ENCODE measurements at places on chromosomes 1 and 21.

DNA sequence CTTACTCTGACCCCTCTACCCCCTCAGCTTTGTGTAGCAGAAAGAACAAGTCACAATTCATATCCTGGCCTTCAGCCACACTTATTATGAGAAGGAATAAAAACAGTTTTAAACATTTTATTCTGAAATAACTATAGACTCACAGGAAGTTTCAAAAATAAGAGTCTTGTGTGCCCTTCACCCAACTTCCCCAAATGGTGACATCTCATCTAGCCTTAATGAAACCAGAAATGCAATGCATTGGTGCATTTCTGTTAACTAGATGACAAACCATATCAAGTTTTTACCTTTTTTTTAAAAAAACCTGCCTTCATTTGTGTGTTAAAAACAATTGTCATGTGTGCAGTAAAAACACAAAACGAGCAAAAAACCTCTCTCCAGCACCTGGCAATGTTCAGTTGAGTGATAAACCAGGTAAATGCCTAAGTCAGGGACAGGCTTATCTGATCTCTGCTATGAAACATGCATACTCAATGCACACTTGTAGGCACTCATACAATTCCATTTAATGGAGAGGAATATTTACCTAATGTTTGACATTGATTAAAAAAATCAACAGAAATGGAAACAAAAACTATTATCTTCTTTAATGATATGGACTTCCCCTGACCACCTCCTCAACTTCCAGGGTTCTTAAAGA, 51.5 kb downstream of the SH3BGR start:
- DNase-seq, result no peak

DNA sequence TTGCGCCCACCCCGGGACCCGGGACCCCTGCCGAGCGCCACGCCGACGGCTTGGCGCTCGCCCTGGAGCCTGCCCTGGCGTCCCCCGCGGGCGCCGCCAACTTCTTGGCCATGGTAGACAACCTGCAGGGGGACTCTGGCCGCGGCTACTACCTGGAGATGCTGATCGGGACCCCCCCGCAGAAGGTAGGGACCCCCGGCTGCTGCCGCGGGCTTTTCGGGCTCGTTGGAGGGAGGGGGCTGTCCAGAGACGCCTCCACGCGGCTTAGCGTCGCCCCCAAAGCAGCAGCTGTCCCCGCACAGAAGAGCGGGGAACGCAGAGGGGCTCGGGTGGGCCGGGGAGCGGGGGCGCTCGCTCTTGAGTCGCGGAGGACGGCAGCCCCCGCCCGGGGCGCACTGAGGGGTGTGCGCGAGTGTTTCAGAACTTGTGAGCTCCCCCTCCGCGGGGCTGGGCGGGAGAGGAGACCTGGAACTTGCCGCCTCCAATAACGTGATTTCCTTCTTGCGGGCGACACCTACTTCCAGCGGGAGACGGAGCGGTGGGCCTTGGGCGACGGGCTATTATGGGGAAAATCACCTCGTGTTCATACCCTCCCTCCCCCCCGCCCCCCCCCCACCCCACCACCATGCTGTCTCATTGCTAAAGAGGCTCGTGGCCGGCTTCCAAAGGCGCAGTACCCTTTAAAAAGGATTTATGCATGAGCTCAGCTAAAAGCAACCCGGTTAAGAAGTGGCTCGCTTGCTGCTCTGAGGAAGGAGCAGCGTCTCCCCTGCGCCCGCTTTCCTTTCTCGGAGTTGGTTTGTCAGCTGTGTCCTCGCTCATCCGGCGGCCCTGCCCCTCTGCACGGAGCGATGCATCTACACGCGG, 664 bp downstream of the BACE2 start:
- DNase-seq, result no peak

GRCh38 chr1:111802110-111802509, 46.4 kb downstream of the DDX20 start:
- no peak for DNase-seq

DNA sequence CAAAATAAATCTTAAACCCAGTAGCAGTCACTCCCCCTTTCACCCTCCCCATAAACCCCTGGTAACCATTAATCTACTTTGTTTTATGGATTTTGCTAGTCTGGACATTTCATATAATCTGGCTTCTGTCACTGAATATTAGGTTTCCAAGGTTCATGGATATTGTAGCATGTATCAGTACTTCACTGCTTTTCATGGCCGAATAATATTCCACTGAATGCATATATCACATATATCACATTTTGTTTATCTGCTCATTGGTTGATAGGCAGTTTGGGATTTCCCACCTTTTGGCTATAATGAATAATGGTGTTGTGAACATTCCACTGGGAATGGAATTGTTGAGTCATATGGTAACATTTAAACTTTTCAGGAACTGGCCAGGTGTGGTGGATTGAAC, 4.6 kb upstream of the WDR4 start:
- no peak for DNase-seq

GRCh38 chr1:26372039-26372438, 511 bp downstream of the ZNF683 start:
- DNase-seq, result no peak

- no peak for DNase-seq
Observed at GRCh38 chr1:24119489-24119858, 7.5 kb upstream of the MYOM3 start.

DNA sequence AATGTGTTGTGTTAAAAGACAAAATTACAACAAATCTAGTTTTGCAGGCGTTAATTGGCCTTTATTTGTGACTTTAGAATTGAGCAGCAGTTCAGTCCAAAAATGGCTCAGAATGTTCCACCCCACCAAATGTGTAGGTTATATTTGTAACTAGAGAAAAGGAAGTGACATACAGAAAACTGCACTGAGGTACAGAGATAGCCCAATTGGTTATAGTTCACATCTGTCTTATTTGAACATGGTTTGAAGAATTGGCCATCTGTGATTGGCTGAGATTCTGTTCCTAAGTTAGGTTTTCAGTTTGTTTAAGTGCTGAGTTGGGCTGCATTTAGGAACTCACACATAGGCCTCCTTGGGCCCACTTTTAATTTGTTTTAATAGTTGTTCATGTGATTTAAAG, 12.0 kb upstream of the FMO2 start:
- no peak for DNase-seq

DNA sequence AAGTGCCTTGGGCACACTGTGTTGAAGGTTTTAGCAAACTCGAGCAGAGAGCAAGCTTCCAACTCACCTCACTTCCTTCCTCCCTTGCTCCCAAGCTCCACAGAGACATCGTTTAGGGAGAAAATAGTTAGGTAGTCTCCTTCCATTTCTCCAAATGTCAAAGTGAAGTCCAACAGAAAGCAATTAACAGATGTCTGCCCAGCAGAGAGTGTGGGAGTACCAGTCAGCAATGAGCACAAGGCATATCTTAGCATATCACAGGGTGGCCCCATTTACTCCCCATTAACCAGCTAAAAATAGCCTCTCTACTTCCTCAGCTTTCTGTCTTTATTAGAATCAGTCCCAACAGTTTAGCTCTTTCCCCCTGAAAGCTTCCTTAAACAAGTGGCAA, 334.2 kb upstream of the CAMK1G start:
- DNase-seq, result no peak

DNA sequence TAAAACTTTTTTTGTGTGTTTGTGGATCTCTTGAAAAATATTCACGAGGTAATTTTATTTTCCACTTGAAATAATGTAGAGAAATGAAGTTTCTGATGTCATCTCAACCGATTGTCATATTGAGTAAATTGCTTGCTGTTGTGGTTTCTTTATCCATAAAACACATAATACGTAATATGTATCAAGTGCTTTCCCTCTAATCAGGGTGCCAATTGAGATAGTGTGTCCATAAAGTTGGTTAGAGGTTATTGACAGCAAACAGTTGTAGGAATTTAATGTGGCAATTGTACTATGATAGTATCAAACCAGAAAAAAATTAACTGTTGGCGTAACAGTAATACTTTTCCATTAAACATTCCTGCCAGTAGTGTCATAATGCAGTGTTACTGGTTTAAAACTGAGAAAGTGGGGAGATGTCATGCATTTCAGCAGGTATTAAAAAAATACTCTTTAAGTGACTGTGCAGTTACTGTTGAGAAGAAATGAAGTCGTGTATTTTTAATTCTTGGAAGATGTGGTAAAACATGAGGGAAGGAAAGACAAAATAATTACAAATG, 38.3 kb downstream of the USP25 start:
- no peak for DNase-seq

- no peak for DNase-seq
Observed at GRCh38 chr1:207244409-207244801, 77.1 kb upstream of the CD55 start.

DNA sequence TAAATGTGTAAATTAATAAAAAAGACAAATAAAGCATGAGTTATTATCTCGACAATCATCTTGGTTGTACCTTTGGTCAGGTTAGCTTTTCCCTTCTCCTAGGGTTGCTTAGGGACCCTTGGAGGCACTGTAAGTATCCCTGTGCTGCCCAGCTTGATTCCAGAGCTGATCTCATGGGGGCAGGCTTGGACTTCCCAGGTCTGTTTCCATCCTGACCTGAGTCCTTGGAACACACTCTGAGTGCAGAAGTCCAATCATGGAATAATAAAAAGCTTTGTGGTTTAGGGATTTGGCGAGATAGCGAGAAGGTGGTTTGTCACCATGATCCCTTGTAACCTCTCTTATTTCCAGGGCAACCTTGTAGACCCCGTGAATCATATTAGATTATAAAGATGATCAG, 18.7 kb upstream of the PAPPA2 start:
- no peak for DNase-seq

DNA sequence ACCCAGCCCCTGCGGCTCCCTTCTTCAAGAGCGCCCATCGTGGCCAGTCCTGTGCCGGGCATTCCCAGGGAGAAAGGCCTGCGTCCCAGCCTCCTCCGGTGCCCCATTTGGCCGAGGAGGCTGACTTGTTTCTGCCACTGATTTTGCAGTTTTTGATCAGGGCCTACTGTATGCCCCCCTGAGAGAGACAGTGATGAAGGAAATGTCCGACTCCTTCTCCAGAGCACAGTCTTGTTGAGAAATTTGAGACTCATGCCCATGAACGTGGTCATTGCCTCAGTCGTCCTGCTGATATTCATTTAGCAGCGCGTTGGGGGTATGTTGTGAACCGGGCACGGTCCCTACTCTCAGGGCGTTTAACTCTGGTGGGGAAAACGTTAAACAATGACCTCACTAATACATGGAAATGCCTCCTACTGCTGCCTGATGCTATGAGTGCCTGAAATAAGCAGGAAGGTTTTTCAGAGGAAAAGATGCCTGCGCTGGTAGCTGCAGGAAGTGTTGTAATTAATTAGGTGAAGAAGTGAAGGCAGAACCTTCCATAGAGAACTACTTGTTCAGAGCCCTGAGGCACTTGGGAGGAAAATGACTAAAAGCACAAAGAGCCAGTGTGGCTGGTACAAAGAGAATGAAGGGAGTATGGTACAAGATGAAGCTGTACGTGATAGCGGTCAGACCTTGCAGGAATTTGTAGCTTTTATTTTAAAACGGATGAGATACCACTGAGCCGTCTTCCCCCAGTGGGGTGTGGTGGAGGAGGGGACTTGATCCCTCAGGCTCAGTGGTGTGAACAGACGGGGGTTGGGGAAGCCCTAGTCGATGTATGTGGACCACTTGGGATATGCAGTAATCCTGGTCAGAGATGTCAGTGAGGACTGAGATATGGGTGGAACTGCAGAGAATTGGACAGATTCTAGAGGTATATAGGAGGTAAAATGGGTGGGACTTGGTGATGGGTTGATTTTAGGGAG, 730 bp downstream of the ZCCHC17 start:
- DNase-seq, result no peak

- no peak for DNase-seq
Observed at GRCh38 chr1:86583032-86583431, 36.2 kb downstream of the CLCA4 start.

DNA sequence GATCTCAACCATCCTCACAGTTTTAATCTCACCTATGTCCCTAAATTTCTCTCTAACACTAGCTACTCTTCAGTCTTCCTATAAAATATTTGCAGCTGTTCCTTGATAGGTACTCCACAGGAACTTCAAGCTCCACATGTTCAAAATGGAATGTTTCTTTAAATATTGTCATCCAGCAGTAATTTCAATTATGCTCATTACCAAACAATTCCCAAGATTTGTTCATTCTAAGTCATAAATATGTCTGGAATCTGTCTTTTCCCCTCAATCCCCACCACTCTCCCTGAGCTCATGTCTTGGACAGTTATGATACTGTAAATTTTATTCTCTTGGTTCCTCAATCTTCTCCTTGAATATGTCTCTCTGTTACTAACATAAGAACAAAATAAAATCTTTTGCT, 214.4 kb downstream of the NRIP1 start:
- DNase-seq, result no peak

DNA sequence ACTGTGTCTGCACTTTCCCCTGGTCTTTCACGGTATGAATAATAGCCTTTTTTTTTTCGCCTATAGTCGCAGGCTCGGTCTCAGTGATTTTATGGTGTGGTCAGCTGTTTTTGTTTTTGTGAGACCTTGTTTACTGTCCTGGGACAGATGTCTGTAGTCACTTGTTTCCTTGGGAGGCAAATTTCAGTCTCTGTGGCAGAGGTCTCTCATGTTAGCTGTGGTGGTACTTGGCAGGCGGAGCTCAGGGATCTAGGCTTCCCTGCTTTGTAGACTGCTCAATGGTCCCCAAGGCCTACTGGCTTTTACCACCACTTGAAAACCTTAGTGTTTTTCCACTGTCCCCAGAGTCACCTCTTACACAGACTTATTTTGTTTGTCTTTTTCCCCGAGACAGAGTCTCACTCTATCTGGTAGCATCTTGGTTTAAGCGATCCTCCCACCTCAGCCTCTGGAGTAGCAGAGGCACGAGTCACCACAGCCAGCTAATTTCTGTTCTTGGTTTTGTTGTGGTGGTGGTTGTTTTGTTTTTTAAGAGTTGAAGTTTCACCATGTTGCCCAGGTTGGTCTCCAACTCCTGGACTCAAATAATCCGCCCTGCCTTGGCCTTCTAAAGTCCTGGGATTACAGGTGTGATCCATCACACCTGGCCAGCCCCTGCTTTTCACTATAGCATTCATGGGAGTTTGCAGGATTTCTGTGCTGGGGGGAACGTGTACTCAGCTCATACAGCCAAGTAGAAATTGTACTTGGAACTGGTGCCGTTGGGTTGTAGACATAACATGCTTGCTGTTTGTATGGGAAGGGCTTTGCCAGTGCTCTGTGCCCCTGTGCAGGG, 10.3 kb downstream of the RNU1-2 start:
- no peak for DNase-seq

DNA sequence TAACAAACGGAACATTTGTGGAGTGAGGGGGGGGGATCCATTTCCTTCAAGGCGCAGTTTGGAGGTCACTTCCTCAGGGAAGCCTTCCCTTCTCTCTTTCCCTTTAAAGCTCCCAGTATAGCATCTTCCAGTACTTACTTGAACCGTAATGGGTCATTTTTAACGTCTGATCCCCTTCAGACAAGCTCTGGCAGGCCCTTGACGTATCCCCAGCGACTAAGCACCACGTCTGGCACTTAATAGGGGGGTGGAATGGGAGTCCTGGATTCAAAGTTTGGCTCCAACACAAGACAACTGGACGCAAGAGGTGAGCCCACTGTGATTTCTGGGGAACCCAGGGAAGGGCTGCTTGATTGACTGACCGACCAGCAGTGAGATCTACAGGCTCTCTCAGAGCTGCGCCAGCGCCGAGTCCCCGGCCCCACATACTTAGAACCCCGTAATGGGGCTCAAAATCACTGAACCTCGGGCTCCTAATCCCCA, 441 bp downstream of the YARS1 start:
- no peak for DNase-seq
